ENCODE measurements at places on chromosomes 5 and 9.

DNA sequence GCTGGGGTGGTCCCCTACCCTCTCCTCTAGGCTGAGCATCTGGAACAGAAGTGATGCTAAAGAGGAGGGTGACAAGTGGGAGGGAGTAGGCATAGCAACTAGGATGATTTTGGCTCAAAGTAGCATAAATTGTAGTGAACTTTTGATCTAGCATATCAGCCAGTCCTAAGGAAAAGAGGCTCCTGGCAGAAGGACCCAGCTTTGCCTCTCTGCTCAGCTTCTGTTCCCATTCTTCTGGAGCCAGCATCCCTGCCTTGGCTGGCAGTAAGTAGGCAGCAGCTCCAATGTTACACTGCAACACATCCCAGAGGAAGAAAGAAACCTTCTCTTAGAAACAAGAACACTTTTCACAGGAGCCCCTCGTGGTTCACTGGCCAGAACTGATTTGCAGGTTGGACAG, 487.0 kb downstream of the MTRR start:
- DNase-seq, result no peak

DNA sequence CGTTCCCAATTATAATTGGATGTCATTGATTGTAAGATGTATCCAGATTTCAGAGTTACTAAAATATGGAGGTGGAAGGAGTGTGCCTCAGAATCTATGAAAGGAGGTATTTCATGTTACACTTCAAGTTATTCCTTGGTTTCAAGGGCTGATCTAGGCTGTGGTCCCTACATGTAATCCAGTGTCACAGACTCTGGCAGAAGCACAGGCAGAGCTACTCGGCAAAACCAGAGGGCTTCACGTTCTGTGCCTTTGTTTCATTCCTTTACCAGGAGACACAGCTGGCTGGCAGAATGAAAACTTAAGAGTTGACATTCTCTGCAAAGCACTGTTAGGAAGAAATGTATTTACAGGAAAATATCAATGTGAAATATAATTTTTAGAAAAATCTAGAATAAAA, 99.6 kb downstream of the ANKH start:
- no peak for DNase-seq

DNA sequence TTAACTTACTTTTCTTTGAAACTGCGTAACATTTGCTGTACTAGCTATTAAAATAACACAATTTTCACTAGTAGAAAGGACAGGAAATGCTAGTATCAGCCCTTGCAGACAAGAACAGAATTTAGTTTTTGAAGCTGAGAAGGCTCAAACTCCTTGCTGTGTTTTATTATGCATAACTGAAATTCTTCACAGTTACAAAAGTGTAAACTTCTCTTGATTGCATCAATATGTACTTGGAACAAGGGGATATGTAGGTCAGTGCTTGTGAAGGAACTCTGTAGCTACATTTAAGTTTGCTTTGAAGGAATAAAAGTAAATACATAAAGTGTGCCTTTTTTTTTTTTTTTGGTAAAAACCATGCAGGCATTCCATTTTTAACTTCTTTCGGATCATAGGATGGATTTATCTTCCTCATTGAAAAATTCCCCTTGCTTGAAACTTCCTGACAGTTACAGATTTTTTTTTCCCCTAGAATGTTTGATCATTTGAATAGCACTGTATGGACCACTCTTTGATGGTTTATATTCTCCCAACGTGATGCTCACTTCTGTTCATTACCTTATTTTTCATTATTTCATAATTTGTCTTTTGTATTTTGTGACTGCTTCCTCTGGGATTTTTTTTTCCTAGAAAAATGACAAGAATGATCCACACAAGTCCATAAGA, 94.9 kb upstream of the DAB2 start:
- no peak for DNase-seq

- no peak for DNase-seq
These were observed 23.9 kb downstream of the RIC1 start for GRCh38 chr9:5652821-5653220.

DNA sequence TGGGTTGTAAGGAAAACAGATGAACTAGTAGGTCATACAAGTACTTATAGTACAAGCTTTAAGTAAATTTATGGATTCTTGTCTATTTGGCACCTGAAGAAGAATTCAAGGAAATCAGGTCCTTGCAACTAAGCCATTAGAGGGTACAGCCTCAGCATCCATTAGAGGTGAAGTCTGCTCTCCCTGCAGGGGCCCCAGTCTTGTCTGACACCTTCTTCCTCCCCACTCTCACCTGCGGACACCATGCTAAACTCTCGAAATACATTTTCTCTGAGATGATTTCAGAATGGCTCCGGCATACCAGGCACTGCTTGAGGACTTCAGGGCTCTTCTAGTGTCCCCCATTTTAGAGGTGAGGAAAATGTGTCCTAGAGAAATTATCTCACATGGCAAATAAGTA, 137.9 kb downstream of the GNAQ start:
- no peak for DNase-seq

- DNase-seq, result no peak
These were observed 4.1 kb downstream of the CFAP95 start for GRCh38 chr9:69824499-69825252.

DNA sequence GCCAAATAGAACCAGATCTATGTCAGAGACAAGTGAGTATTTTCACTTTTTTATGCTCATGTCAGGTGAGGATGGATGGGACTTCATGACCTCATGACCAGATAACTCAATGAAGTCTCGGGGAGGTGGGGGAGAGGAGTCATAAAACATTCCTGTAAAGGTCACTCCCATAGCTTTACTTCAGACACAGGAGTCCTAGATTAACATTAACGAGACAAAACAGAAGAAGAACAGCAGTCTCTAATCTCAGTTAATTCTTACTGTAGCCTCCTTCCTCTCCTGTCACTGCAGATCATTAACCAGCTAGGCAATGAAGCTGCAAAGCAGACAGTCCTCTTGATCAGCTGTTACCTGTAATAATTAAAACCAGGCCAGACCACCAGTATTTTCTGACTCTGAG, 11.2 kb downstream of the CRHBP start:
- DNase-seq, result no peak

DNA sequence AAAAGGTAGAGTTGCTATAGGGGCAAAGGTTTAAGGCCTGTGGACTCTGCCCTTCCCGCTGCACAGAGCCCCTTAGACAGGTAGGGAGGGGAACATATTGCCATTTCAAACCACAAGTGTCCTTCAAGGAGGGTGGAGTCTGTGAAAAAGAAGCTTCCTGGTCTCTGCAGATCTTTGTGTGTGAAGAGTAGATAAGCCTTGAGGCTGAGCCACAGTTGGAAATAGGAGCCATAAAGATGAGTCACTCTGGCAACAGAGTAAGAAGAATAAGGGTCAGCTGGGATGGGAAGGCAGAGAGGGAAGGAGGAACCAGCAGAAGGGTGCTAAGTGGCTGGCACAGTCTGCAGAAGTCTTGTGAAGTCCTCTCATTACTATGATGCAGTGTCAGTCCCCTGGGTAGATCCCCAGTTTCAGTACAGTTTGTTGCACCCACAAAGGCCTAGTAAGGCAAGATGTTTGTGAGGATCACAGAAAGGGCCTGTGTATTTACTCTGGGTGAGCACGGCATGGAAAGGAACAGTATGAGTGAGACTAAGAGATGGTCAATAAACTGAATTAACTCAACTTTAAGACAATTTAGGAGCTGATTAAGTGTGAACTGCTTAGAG, 18.1 kb downstream of the GRXCR2 start:
- DNase-seq, result no peak

DNA sequence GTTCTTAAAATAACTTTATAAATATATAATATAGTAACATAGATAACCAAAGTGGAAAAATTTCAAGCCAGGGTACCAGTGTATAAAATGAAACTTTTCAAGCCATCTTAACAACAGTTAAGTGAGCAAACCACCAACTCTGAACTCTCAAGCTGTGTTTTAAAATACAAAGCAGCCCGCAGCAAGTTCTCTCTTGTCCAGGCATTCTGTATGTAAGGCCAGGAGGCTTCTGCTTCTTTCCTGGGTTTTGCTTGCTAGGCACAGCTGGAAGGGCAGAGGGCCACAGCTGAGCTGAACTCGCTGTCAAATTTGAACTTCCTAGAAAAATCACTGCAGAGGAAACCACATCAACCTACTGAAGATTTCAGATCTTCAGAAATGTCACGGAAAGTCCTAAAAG, 6.8 kb upstream of the CTNNAL1 start:
- no peak for DNase-seq

GRCh38 chr5:75053304-75054133, 1.2 kb upstream of the GCNT4 start:
- peak; percentile 62 for DNase-seq

DNA sequence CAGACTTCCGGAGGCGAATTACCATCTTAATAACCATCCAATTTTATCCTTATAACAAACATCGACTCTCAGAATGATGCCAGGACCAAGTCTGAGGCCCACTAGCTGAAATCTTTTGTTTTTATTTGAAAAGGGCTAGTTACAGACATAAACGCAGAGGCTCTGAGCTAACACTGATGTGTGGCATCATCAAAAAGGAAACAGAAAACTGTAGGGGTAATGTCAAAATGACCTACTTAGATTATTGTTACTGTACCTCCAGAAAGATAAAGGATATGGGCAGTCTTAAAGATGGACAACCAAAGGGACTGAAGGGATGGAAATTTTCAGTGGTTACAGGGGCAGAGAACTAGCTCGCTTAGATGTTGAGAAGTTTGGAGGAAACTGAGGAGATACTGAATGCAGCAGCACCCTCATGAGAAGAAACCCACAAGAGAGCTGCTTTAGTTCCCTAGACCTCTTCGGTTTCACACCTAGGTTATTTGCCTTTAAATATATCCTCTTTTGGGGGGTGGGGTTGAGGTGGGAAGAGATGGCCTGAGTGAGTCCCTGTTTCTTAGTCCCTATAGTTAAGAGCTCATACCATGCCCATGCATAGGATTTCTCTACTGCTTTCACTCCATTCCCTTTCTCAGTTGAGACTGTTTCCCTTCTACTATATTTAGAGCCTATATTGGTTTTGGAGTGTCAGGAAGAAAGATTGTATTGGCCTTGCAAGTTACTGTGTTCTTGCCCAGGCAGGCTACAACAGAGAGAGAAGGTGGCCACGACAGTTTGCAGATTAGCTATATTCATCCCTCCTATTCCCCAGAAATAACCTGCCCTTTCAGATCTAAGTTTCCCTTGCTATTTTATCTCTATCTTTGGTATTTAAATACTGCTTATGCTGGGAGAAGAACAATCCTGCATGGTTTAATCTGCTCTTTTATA, 320.4 kb upstream of the EFNA5 start:
- peak; percentile 9 for DNase-seq

DNA sequence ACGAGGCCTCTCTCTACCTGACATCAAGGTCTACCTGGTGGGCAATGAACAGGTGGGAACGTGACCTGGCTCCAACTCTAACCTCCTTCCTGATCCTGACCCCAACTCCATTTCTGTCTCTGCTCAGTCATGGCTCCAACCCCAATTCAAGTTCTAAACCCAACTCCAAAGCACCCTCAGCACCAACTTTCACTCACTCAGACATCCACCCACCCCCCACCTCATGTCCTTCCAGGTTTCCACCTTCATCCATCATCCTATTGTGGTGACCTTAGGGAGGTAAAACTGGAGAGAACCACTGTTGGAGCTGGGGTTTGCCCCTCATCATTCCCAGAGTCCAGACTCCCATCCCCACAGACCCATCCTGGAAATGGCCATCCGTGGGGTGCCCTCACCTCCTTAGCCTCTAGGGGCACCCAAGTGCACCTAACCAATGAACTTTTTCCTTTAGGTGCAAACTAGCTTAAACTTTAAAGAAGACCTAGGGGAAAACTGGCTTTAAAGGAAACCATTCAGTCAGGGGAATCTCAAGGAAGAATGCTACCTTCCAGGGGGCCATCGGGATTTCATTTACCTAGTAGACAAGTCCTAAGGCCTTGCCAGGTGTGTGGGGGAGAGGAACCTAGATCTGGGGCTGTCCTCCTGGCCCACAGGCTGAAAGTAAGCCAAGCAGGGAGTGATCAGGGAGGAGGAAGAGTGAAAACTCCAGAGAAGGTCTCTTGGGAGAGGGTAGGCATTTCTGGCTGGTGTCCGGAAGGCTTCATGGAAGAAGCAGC, 11.3 kb downstream of the RGS14 start:
- DNase-seq, result peak; percentile 40

GRCh38 chr9:27428551-27428950, 95.5 kb upstream of the IFNK start:
- no peak for DNase-seq

- no peak for DNase-seq
These were observed 61.3 kb upstream of the RNF38 start for GRCh38 chr9:36461323-36461722.

GRCh38 chr5:55578771-55579170, 44.0 kb upstream of the PLPP1 start:
- no peak for DNase-seq
